ENCODE measurements at places on chromosomes 2 and 18.

- no peak for DNase-seq
These were observed 155.8 kb upstream of the TANK start for GRCh38 chr2:161004379-161004778.

DNA sequence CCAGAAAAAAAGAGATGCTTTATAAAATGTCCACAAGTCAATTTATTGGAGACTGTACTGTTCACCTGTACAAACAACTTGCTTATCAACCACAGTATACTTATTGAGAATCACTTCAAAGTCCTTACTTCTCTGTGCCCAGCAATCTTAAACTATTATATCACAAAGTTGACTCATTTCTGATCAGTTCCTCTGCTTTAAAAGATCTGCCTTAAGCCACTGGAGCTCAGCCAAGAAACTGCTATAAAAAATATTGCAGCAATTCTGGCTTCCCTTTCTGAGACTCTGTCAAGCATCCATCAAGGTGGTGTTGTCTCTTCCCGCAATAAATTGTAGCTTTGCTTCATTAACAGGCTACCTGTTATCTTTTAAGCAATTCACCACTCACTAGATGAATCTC is 375.2 kb upstream of the SPHKAP start:
- DNase-seq: no peak

DNA sequence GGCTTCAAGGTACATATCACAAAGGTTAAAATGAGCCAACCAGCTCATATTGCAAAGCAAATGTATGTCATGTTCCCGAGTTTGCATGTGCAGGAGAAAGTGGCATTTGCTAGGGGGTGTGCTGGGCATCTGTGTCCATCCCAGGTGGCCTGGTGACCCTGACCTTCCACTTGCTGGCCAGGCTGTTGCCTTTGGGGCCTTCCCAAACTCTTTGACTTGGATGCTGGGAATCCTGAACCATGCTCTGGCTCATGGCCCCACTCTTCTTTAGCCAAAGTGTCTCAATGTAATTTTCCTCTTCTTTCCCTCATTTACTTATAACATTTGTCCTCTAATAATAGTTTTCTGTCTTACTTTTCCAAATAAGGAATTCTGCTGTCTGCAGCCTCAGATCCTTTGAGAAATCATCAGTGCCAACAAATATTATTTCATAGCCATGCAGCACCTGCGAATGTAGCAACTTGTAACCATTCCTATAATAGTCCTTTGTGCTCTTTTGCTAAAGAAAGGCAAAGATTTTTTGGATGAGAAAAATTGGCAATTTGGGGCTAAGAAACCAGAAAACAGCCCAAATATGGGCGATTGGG is 64.2 kb downstream of the MTCL1 start:
- no peak for DNase-seq

- DNase-seq: no peak
These were observed 16.7 kb upstream of the LAPTM4A start for GRCh38 chr2:20067992-20068584.

- no peak for DNase-seq
These were observed 24.9 kb downstream of the CCBE1 start for GRCh38 chr18:59672235-59672711.

- DNase-seq: no peak
These were observed 38.2 kb upstream of the MGAT4A start for GRCh38 chr2:98769114-98769476.

DNA sequence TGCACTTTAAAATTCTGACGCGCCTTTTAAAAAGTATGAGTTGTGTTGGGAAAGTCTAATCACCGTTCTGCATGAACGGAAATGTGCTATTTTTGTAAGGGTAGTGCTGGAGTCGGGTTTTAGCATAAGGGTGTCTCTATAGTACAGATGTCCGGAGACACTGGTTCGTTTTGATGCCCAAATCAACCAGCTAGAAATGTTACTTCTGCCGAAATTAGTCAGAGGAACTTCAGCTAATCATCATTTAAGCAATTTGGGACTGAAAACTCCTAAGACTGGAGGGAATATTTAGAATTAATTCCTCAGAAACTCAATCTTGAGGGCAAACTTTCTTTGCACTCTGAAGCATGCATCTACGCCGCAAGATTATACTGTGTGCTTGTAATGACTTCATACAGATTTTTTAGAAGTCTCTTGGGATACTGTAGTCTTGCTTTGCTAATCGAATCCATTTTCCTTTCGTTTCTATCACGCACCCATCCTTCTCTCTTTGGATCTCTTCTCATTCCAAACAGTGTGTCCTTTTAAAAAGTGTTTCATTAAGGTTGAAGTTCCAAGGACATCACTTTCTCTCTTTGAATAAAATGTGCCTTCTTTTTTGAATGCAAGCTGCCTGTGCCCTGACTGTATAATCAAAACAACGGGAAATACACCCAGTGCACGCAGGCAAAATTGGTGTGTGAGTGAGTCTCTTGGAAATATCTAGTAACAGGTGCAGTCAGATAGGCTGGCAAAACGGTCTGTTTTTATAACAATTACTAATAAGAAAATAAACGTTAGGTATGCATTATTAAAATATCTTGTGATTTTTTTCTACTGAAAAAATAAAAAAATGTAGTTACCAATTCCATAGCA is 270.9 kb upstream of the TCF4 start:
- DNase-seq: no peak

DNA sequence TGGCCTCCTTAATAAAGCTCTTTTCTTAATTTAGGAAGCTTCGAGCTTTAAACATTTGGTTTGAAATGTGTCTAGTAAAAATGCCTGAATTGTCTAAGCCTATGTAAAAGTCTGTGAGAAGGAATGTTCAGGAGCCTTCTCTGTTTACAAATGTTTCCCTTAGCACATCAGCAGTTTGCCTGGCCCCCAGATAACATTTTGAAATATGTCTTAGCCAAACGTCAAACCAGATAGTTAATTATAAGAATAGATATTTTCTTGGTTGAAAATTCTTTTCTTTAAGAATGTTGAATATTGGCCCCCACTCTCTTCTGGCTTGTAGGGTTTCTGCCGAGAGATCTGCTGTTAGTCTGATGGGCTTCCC is 498.6 kb downstream of the CCDC85A start:
- DNase-seq: no peak
